ENCODE measurements at places on chromosomes 13 and 19.

- DNase-seq: no peak
Observed at GRCh38 chr13:102361113-102361512, 40.7 kb downstream of the FGF14 start.

GRCh38 chr19:35171730-35172129 is 17.2 kb downstream of the FXYD5 start:
- DNase-seq: no peak

DNA sequence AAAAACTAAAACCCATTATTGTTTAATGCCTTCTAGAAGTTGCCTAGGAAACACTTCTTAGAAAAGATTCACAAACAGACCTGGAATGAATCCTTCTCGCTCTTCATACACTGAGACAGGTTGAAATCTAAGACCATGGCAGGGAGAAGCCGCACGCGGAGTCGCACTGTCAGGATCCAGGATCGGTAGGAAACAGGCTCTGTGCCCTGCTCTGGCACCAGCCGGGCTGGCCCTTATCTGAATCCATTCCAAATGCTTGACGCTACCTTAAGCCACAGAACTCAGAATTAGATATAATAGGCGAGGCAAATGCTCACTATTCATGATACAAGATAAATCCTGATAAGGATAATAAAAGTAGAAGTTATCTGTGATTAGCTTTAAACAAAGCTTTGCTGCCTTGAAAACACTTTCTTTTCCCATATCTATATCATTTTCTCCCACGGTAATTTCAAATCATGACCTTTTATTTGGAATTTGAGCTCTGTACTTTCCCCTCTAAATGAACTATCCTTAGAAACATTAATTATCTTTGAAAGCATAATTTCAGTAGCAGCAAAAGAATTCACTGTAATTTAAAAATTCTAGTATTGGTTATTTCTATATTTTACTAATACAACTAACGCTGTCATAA is 385.6 kb downstream of the IRS2 start:
- no peak for DNase-seq

GRCh38 chr19:10085641-10086590 is at the start of gene SHFL:
TSS of gene SHFL (plus strand) at chr19:10086317. CDS start at chr19:10086428, 111 bp downstream.
- peak; percentile 83 for DNase-seq

DNA sequence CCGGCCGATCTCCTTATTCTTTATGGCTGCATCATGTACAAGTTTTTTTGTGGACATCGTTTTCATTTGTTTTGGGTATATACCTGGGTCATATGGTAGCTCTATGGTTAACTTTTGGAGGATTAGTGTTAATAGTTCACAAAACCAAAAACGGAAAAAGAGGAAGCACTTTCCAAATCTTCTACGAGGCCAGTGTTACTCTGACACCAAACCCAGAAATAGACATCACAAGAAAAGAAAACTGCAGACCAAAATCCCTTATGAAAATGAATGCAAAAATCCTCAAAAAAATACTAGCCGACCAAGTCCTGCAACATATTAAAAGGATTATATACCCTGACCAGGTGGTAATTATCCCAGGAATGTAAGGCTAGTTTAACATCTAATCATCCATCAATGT is 29.8 kb downstream of the ADGRE2 start:
- DNase-seq: no peak

DNA sequence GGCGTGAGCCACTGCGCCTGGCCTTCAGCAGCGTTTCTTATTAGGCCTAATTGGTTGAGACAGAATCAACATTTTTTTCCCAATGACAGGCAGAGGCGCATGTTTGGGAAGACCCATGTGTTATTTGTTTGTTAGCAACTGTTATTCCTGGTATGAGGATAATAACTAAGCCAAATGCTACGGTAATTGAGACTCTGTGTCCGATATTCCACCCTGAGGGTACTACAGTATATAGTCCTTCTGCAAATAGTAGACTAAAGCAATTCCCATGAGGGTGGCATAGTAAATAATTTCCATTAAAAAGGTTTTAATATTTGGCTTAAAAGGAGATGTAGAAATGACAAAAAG is 18.4 kb upstream of the CCL25 start:
- DNase-seq: no peak

DNA sequence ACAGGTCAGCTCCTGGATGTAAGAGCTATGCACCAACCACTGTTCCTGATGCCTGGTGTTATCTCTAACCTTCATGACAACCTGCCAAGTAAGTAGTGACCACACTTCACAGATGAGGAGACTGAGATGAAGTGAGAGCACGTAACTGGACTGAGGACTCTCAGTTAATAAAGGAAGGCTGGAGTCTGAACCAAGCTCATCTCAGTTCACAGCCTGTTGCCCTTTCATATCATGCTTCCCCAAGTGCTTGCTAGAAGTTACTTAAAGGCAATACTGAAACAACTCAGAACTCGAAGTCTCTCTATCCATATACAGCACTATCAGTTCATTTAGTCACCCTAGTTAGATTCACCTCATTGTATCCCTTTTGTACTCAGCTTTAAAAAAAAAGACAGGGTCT is 119.7 kb downstream of the ABCC4 start:
- no peak for DNase-seq

GRCh38 chr13:50594276-50595051 is 249.0 kb downstream of the DLEU7 start:
- DNase-seq: no peak

DNA sequence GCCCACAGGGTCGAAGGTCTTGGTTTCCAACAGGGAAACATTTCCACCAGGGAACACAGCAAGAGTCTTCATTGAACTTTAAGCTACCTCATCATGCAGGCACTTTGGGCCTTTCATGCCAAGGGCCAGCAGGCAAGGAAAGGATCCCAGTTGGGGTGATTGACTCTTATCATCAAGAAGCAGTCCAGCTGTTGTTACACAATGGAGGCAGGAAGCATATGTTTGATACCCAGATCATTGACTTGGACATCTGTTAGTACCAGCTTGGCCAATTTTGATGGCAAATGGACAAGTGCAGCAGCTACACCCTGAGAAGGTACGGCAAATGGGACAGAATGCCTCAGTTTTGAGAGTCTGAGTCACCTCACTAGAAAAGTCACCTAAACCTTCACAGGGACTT is 10.9 kb upstream of the RCBTB1 start:
- DNase-seq: no peak

DNA sequence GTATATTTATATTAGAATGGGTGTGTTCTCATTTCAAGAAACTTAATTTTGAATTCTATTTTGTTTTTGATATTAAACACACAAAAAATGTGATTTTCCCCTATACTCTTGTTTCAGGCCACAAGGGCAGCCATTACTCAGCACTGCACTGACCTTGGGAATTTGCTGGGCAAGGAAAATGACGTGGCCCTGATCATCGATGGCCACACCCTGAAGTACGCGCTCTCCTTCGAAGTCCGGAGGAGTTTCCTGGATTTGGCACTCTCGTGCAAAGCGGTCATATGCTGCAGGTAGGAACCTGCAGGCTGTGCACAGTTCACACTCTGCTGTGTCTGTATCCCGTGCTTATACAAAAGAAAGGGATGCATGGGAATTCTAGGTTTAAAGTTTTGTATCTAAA is 327.3 kb downstream of the ATP8A2 start:
- DNase-seq: no peak

- DNase-seq: no peak
Observed at GRCh38 chr19:1474765-1475351, 4.2 kb downstream of the C19orf25 start.

GRCh38 chr19:3963458-3964255 is 7.2 kb downstream of the DAPK3 start:
- no peak for DNase-seq

DNA sequence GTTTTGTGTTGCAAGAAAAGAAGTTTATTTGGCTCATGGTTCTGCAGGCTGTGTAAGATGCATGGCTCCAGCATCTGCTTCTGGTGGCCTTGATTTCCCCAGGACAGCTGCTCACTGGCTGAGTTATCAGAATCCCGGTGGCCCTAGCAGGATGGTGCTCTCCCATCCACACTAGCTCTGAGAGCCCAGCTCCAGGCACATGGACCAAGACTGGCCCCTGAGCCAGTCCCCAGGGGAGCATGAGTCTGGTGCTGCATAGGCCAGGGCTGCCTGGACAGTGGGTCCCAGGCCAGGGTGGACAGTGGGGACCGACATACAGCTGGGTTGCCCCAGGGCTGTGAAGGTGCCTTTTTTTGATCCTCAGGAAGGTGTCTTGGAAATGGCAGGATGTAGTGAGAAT is 10.4 kb downstream of the ADGRE2 start:
- no peak for DNase-seq

- no peak for DNase-seq
Observed at GRCh38 chr19:51311351-51312257, at the start of gene IGLON5. TSS of gene IGLON5 (plus strand) at chr19:51311644. CDS start at chr19:51311848, 204 bp downstream.

GRCh38 chr19:40981591-40981990 is 9.5 kb upstream of the CYP2B6 start:
- DNase-seq: no peak

DNA sequence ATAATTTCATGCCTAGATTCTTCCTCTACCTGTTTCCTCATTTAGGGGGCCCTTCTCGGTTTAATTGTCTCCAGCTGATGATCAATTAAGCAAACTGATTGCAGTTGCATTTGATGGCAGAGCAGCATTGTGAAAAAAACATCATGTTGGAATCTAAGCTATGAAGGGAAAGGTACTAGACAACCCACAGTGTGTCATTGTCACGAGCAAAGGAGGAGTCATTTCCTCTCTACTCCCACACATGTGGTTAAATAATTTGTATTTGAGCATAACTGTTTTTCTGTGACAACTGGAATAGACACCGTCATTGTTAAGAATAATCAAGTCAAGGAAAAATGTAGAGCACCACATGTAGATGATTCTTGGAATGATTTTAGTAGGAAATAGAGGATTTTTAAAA is 240.3 kb downstream of the DCT start:
- DNase-seq: no peak

DNA sequence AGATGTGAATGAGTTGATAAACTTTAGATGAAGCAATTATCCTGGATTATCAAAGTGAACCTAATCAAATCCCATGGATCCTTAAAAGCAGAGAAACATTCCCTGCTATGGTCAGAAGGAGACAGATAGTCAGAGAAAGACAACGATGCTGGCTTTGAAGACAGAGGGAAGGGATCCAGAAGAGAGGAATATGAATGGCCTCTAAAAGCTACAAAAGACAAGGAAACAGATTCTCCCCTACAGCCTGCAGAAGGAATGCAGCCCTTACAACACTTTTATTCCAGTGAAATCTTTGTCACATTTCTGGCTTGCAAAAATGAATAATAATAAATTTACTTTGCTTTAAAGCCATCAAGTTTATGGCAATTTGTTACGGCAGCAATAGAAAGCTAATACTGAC is 1164.2 kb downstream of the PCDH17 start:
- no peak for DNase-seq

- DNase-seq: no peak
Observed at GRCh38 chr13:98686270-98686669, 66.2 kb downstream of the SLC15A1 start.

- DNase-seq: no peak
Observed at GRCh38 chr19:3837922-3838321, 30.9 kb downstream of the ZFR2 start.

- DNase-seq: no peak
Observed at GRCh38 chr13:110396913-110397381, 89.9 kb downstream of the COL4A2 start.

- peak; percentile 79 for DNase-seq
Observed at GRCh38 chr19:2627319-2627829, 75.1 kb downstream of the GNG7 start.

DNA sequence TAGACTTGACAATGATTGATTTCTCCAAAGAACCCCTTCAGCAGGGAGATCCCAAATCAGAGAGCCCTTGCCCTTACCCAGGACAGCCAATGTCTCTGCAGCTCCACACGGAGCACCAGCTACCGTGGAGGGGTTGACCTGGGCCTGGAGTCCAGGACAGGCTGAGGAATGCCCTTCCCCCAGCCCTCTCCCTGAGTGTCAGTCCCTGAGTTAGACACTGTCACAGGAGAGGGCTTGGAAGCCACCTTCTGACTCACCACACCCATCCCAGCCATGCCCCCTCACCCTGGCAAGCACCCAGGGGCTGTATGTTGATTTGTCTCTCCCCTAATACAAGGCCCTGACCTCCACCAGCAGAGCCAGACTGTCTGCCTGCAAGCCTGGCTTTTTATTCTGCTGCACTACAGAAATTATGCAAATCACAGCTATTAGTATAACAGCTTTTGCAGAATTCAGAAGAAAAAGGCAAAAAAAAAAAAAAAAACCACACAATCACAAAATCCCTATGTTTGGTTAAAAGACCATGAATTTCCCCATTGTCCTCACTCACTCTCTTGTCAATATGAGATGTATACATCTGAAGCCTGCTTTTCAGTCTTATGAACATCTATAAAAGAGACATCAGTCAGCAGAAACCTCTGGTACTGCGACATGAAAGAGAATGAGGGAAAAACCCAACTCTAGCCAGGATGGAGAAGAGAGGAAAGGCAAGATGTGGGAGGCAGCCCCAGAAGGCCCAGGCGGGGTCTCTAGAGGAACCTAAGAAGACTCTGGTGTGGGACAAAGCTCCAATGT is 240.7 kb downstream of the UQCRFS1 start:
- no peak for DNase-seq

GRCh38 chr13:49308097-49308875 is 60.6 kb downstream of the CDADC1 start:
- DNase-seq: no peak

GRCh38 chr19:55223291-55224037 is 5.1 kb downstream of the TMEM86B start:
- DNase-seq: no peak

GRCh38 chr13:50691681-50692263 is 151.7 kb downstream of the DLEU7 start:
- no peak for DNase-seq

DNA sequence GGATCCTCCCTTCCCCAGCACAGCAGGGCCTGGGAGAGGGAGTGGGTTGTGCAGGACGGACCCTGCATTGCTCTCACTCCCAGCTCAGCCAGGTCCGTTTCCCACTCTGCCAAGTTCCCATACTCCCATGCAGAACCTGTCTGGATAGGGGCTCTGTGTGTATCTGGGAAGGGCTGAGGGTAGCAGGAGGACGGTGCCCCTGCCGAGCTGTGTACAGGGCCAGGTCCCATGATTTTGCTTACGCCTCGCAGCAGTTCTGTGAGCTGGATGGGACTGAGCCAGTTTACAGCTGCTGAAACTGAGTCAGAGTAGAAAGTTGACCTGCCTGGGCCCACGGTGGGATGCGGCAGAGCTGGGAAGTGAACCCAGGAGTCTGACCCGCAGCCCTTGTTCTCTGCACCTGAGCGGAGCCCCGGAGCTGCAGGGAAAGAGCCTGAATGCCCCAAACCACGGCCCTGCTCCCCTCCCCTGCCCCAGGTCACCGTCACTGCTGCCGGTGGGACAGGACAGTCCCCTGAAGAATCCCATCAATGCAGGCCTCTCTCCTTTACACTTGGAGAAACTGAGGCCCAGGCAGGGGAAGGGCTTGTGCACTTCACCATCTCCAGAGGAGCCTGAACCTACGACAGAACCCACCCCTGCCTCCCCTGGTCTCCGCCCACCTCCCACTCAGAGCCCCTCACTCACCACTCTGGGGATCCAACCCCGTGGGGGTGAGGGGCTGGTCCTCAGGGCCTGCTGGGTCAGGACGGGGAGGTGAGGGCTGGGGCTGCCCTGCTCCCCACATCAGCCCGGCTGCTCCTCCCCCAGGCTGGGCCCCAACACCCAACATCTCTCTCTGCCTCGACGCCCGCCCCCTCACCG is 3.5 kb downstream of the LILRB5 start:
- no peak for DNase-seq

Measured in activated naive CD4-positive, alpha-beta T cell treated with anti-CD3 and anti-CD28 coated beads, Interleukin-2, amount 50 U/mL, for 72 hours (primary cell).